ENCODE measurements at places on chromosomes 3 and 15.

- no peak for DNase-seq
Observed at GRCh38 chr15:33670567-33670966, 297.7 kb upstream of the CHRM5 start.

- no peak for DNase-seq
Observed at GRCh38 chr15:79954661-79955060, 16.3 kb downstream of the BCL2A1 start.

- DNase-seq = no peak
Observed at GRCh38 chr3:197371591-197372046, 73.2 kb upstream of the DLG1 start.

DNA sequence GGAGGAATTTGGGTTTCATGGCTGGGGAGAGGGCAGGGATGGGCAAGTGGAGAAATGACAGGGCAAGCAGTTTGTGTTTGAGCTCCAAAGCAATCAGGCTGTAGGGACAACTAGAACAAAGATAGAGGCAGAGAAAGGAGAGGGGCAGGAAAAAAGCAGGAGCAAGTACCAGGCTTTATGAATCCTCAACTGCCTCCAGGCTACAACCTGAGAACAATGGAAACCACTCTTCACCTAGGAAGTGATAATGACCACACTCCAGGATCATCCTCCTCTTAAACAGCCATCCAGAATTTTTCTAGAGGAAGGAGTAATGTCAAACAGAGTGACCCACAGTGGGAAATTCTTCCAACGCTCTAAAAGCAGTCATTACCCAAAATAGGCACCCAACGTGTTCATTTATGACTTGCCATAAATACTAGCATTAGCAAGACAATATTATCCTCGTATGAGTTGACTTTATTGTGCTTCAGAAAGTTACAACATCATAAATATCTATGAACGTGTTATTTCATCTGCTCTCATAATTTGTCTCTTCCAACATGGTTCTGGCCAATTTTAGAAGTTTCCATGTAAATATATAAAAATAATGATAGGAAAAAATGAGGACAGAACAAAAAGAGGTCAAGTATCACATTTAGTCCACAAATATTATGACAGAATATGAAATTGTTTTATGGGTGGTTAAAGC is 50.5 kb downstream of the TNFAIP8L3 start:
- DNase-seq = no peak

GRCh38 chr15:99143655-99144610 is 39.1 kb downstream of the SYNM start:
- DNase-seq = no peak

DNA sequence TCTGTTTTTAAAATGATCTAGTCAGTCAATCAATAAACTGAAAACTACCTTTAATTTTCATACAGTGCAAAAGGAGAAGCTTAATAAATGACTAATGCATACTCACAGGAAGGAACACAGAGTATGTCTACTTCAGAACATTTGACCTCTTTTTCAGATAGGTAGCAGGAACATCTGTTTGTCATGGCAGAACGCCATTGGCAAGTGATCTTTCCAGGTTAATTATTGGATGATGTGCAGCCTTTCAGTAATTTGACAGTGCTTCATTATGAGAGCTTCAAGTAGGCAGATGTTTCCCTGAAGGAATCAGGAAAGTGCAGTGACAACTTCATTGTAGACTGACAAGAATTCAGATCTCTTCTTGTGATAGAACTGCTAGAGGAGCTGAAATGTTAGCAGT is 325.0 kb downstream of the OTOL1 start:
- no peak for DNase-seq

- DNase-seq = no peak
Observed at GRCh38 chr3:159166899-159167586, 365.2 kb downstream of the MFSD1 start.

DNA sequence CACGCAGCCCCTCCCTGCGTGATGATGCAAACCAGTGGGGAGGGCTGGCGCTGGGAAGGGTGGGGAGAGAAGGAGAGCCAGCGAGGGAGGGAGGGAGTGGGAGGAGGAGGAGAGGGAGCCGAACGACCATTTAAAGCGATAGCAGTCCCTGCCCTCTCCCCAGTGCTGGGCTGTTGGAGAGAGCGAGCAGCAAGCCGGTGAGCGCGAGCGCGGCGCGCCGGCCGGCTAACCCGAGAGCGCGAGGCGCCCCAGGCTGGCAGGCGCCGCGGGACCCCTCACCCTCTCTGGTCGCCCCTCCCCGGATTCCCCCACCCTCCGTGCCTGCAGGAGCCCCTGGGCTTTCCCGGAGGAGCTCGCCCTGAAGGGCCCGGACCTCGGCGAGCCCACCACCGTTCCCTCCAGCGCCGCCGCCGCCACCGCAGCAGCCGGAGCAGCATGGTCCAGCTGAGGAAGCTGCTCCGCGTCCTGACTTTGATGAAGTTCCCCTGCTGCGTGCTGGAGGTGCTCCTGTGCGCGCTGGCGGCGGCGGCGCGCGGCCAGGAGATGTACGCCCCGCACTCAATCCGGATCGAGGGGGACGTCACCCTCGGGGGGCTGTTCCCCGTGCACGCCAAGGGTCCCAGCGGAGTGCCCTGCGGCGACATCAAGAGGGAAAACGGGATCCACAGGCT is at the start of gene GRM7:
Gene GRM7 (plus strand): TSS at position 162 of the 671 bp plus-strand sequence.
- no peak for DNase-seq

DNA sequence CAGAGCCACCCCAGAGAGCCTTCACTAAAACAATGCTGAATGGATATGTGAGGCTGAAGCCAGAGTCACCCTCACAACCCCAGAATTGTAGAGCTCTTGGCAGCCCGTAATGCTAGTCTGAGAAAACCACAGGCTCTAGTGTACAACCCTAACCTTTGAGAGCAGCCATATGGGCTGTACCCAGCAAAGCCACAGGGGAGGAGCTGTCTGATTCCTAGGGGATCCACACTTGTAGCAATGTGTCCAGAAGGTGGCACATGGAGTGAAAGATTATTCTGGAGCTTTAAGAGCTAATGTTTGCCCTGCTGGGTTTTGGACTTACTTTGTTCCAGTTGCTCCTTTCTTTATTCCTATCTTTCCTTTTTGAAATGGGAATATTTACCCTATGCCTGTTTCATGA is 626.8 kb downstream of the GRM7 start:
- DNase-seq = no peak

GRCh38 chr3:102676424-102676823 is 241.6 kb downstream of the ZPLD1 start:
- DNase-seq = no peak

- no peak for DNase-seq
Observed at GRCh38 chr3:172530566-172530965, 7.3 kb upstream of the TNFSF10 start.

DNA sequence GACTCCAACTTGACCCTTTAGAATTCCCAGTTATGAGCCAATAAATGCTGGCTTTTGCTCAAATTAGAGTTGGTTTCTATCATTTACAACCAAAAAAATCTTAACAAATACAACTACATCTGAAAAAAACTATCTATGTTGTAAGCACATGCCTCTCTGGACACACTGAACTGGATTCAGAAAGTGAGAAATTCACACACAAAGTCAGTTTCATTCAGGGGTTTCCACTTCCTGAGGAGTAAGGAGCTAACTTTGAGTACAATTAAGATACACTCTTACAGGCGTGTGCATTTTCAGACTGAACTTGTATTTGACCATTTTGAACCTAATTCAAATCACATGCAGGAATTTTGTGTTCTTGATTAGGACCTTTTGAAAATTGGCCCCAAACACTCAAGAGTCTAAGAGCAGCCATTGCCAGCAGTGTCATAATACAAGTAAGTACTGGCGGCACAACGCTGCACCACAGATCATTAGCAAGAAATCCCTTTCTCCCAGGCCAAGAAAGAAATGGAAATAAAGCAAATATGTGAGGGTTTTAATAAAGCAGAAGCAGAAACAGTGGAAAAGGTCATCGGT is 31.2 kb downstream of the LINS1 start:
- DNase-seq = no peak

DNA sequence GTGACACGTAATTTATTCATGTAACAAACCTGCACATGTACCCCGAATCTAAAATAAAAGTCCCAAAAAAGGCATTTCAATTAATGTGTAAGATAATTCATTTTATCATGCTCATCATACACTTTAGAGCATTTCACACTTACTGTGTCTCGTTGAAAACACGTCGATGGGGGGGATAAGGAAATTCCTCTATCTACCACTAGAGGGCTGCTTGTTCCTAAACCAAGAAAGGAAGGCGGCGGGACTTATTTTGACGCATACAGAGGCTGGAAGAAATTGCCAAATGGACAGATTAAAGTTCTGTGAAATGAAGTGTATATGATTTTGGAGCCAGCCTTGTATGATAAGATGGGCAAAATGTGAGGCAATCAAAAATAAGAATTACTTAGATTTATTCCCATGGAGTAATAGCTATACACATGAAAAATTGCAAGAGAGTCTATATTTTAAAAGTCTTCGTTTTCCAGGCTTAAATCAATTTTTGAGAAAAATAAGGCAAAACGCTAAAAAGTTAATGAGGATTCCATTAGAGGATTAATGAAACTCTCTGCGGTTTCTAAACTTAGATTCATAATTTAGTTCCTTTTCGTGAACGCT is 346.8 kb downstream of the CNTN3 start:
- no peak for DNase-seq

GRCh38 chr3:81869382-81869781 is 107.9 kb upstream of the GBE1 start:
- DNase-seq = no peak

- DNase-seq = no peak
Observed at GRCh38 chr3:4757575-4758248, 221.5 kb upstream of the BHLHE40 start.

DNA sequence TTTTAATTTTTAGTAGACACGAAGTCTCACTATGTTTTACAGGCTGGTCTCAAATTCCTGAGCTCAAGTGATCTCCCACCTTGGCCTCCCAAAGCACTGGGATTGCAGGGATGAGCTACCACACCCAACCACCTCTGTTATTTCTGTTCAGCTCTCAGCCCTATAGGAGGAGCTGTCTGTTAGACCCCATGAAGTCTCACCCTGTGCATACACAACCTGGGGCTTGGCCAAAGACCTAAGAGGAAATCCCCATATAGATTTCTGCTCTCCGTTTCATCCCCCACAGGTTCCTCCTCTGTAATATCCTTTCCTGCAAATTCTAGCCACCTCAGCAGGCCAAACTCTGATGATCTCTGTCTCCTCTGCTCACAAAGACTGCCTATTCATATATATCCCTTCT is 56.6 kb upstream of the CTDSPL2 start:
- DNase-seq = no peak

DNA sequence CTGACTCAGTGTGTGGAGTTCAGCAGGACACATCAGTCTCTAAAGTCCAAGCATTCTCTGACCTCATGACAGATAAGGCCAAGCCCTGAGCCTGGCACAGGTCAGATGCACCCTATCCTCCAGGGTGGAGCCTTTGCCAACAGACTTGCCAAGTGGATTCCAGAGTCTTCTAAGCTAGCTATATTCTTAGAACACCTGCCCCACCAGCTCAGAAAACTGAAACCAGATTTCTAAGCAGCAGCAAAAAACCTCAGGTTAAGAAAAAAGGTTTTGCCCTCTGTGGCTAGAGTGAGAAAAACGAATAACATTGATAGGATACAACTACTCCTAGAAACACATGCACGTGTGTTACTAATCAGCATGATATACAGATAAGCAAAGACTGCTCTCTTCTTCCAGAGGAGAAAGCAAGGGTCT is 11.6 kb downstream of the RMDN3 start:
- DNase-seq = no peak

DNA sequence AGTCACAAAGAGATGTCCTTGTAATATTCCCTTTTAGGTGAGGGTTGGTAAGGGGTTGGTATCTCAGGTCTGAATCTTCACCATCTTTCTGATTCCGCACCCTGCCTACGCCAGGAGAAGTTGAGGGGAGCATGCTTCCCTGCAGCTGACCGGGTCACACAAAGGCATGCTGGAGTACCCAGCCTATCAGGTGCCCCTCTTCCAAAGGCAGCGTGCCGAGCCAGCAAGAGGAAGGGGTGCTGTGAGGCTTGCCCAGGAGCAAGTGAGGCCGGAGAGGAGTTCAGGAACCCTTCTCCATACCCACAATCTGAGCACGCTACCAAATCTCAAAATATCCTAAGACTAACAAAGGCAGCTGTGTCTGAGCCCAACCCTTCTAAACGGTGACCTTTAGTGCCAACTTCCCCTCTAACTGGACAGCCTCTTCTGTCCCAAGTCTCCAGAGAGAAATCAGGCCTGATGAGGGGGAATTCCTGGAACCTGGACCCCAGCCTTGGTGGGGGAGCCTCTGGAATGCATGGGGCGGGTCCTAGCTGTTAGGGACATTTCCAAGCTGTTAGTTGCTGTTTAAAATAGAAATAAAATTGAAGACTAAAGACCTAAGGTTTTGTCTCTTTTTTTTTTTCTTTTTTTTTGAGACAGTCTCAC is 19.8 kb downstream of the TYRO3 start:
- DNase-seq = no peak

DNA sequence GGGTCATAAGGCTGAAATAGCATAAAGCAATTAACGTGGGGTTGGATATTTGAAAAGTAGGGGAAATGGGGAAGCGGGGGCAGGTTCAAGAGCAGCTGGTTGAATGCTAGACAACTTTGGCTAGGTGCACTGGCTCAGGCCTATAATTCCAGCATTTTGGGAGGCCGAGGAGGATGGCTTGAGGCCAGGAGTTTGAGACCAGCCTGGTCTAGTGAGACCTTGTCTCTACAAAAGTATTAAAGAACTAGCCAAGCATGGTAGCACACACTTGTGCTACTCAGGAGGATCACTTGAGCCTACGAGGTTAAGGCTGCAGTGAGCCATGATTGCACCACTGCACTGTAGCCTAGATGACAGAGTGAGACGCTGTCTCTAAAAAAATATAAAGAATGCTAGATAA is 6.9 kb upstream of the FANCD2 start:
- no peak for DNase-seq

- no peak for DNase-seq
Observed at GRCh38 chr15:53837263-53837662, 77.8 kb upstream of the WDR72 start.
